ENCODE measurements at places on chromosomes 7 and 10.

DNA sequence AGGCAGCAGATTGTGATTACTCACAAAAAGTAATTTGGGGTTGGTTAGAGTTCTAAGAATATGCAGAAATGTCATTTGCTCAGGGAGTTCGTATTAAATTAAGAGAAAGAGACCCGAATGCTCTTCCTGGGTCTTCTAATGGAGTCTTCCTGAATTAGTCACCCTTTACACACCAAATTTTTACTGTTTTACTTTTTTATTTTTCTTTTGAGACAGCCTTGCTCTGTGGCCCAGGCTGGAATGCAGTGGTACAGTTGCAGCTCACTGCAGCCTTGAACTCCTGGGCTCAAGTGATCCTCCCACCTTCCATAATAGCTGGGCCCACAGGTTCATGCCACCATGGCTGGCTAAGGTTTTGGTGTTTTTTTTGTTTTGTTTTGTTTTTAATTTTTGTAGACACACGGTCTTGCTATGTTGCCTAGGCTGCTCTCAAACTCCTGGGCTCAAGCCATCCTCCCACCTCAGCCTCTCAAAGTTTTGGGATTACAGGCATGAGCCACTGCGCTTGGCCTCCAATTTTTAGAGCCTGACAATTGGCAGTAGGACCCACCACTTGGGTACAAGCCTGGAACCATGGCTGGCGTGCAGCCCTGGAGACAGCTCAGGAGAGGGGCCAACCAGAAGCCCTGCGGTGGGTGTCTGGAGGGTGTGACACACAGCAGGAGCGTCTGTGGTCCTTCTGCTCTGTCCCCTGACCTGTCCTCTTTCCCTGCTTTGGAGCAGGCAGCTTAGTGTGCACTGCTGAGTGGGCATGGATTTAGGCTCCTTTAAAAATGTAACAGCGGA is 16.4 kb upstream of the BHLHA15 start:
- no peak for DNase-seq

DNA sequence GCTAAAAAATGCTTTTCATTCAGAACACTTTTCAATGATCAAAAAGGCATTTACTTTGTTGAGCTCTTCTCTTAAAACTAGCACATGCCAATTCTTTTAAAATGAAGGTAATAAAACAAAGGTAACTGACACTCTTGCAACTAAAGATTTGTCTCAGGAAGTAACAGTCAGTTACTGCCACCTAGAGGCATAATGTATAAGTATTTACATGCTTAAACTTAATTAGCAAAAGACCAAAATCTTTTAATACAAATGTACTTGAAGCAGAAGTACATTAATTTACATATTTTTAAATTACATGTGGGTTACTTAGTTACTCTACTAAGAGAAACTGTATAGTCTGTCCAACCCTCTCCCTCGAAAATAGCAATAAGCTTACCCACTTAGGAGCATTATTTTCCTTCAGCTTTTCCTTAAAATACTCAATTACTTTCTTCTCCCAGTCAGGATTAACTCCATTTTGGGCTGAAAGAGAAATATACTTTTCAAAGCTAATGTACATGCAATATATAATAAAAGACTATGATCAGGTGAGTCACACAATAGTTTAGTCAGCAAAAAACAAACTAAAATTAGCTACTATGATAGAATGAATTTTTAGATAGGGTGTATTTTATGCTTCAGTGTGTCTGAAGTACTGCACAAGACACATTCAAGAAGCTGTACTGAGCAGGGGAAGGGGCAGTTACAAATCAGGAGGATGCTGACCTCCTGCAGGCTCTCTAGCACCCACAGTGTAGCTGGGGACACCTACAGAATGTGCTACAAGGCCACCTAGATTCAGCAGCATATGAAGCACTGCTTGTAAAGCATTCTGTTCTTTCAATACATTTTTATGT is 13.0 kb downstream of the MCMBP start:
- no peak for DNase-seq

DNA sequence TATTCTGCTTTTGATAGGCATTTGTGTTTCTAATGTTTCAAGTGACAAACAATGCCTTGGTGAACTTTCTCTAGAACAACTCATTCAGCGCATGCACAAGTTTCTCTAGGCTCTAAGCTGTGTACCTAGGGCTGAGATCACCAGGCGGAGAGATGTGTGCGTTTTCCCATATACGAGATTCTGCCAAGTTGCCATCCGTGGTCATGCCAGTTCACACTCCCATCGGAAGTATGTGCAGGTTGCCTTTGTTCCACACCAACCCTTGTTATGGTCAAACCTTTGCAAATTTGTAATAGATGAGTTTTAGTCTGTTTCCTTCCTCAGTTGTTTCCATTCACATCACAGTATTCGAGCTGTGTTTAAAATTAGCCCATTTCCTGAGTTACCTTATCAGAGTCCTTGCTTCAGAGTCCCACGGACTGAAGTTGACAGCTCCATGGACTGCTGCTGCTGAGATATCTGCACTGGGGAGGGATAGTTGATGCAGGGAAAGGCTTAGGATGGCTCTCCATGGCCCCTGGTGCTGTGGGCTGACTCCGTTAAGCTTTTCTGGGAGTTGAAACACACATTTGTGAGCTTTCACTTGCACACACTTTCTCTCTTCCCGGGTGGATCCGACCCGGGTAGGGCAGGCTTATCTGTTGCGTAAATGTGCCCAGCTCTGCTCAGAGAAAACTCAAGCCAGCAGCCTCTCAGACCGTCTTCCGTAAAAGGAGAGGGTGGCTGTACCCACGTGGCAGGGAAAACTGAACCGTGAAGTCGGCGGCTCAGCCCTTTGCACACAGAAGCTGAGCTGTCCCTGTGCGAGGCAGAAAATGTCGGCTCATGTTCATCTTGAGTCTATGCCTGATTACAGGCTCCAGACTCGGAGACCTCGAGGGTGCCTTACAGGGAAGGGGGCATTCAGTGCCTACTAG is 49.4 kb downstream of the HK1 start:
- peak; percentile 62 for DNase-seq

DNA sequence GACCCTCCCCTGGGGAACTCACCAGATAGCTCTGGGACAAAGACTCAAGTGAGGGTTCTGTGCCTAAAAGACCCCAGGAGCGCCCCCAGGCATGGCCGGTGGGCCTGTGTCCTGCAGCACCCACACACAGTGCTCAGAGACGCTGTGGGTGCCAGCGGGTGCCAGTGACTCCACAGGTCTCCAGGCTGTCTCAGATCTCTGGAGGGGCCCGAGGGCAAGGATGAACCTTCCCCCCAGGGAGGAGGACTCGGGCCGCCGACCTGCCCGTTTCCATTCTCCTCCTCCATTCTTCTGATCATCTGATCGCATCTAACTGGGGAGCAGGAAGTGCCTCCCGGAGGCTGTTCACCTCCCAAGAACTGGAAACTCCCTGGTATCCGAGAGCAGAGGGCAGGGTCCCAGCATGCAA is 980 bp downstream of the ADAM8 start:
- peak; percentile 69 for DNase-seq

DNA sequence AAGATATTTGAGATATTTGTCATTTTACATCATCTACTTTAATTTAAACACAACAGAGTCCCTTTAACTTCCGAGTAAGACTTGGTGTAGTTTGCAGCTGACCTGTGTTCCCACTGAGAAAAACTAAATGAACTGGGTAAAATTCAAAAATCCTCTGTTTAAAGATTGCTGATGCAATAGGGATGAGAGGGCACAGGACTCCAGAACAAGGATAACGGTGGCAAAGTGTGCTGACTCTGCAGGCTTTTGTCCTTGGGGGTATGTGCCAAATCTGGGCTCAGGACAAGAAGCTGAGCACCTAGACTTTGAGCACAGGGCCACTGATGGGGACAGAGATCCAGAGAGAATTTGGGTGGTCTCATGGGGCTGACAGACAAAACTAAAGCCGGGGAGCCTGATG is 156.8 kb downstream of the CCDC71L start:
- DNase-seq, result no peak

- no peak for DNase-seq
Observed at GRCh38 chr10:88616250-88616977, 29.9 kb downstream of the LIPJ start.

- DNase-seq, result no peak
Observed at GRCh38 chr10:92801978-92802872, 46.1 kb upstream of the EXOC6 start.

DNA sequence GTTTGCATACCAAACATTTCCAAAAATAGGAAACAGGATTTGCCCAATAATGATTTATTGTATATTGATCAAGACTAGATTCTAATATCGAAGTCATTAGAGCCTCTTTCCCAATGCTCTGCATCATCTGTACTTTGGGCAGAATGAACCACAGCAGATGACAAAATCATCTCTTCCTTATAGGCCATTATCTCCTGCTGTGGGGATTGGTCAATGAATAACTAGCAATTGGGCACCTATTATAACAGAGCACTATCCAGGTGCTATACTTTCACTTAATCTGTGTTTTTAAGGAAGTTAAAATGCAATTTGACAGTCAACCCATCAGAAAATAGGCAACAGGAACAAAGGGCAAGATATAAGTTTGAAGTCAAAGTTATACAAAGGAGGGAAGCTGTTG is 290.3 kb downstream of the AHR start:
- DNase-seq, result no peak

DNA sequence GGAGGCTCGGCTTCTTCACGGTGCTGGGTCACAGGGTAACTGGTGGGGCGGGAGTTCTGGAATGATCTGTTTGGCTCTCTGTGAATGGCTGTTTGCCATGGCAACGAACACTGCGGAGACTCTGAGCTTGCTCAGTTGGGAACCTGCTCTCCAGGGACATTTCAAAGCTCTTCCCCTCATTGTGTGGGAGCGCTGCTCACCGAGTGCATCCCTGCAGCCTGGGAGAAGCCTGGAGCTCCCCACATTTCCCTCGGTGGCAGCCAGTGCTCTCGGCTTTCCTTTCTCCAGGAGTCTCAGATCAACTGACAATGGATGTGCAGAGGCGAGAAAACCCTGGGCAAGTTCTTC is 57.6 kb upstream of the CACUL1 start:
- no peak for DNase-seq

Data from activated T-cell treated with anti-CD3 and anti-CD28 coated beads, Interleukin-2, amount 50 U/mL, for 1 hour (primary cell).